A549 treated with dexamethasone at 1 μM for 4 hours (cell line): ENCODE measurements at places on chromosomes 3 and 15. TPM values are rescaled to one million over a fixed set of nuclear protein-coding genes. Genes with fewer than 3 reads are reported as not detected.

The DPPA4 gene
- total RNA-seq, result not detected in 5 replicates

The CFAP100 gene
- total RNA-seq, result 0.12 TPM in 1 of 5 replicates, not detected in the others

The PTPRG gene
- 2.3 to 3.8 TPM (median 3.4 TPM) in 5 replicates for total RNA-seq

The CISH gene
- total RNA-seq, result 0.53 to 0.76 TPM (median 0.61 TPM) in 5 replicates

The CLDN1 gene
- total RNA-seq, result 17.9 to 24.5 TPM (median 19.9 TPM) in 5 replicates

The STRIT1 gene
- not detected in 5 replicates for total RNA-seq

The CPB1 gene
- total RNA-seq, result not detected in 5 replicates

The HES1 gene
- total RNA-seq, result 9.6 to 11.4 TPM (median 10.0 TPM) in 5 replicates

The RFTN1 gene
- 3.0 to 3.8 TPM (median 3.3 TPM) in 5 replicates for total RNA-seq

The ZBTB20 gene
- total RNA-seq, result 1.0 to 3.8 TPM (median 1.9 TPM) in 5 replicates

The MEX3B gene
- 2.9 to 4.7 TPM (median 3.9 TPM) in 5 replicates for total RNA-seq

The LIPC gene
- total RNA-seq, result 0.04 to 0.21 TPM (median 0.06 TPM) in 3 of 5 replicates, not detected in the others

The PRR20G gene
- 1.8 to 2.6 TPM (median 2.0 TPM) in 5 replicates for total RNA-seq

The ZNF717 gene
- 2.6 to 3.7 TPM (median 3.1 TPM) in 5 replicates for total RNA-seq

The BTD gene
- 14.4 to 17.4 TPM (median 14.6 TPM) in 5 replicates for total RNA-seq

The CAND2 gene
- total RNA-seq, result 0.21 to 0.47 TPM (median 0.39 TPM) in 5 replicates

The PP2D1 gene
- not detected in 5 replicates for total RNA-seq

The SLC51B gene
- 13.7 to 16.8 TPM (median 15.2 TPM) in 5 replicates for total RNA-seq

The SYNPR gene
- total RNA-seq, result not detected in 5 replicates

The VEPH1 gene
- total RNA-seq, result 0.25 to 0.73 TPM (median 0.48 TPM) in 5 replicates

The FBXO40 gene
- total RNA-seq, result not detected in 5 replicates

The FBLN2 gene
- total RNA-seq, result 1.5 to 2.8 TPM (median 2.1 TPM) in 5 replicates

The SOX14 gene
- total RNA-seq, result not detected in 5 replicates

The CCR5 gene
- not detected in 5 replicates for total RNA-seq

The FES gene
- 0.58 to 0.83 TPM (median 0.61 TPM) in 5 replicates for total RNA-seq

The MYRIP gene
- 0.02 TPM in 2 of 5 replicates, not detected in the others for total RNA-seq

The SMAD3 gene
- total RNA-seq, result 73.8 to 126 TPM (median 118 TPM) in 5 replicates

The ISG20 gene
- total RNA-seq, result 32.2 to 43.2 TPM (median 39.9 TPM) in 5 replicates
